Hippocampal formation (tissue), 2 donors: ENCODE measurements at places on chromosomes 5 and 9.

DNA sequence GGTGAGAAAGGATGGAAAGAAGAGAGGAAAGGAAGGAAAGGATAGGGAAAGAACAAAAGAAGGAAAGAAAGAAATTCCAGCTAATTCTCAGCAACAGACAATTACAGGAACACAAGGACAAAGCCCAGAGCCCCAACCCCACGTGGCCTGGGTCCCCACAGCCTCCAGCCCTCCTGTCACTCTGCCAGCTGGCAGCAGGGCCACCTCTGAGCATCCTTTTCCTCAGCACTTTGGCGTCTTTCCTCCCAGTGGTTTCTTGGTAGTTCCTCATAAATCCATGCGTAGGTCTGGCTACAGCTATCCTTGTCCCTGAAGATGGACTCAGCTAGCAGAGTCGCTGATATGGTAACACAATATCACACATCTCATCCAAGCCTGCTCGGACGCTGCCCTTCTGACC, 28.3 kb downstream of the ADAMTS2 start:
- DNase-seq = no peak

DNA sequence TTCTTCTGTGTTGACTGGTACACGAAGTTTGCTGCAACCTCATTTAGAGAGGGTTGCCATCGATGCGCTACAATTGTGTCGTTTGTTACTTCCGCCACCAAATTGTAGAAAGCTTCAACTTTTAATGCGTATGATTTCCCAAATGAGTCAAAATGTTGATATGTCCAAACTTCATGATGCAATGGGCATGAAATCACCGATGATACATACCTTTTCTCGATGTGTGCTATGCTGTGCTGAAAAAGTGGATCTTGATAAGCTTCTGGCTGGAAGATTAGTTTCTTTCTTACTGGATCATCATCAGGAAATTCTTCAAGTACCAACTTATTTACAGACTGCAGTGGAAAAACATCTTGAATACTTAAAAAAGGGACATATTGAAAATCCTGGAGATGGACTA, 65.7 kb downstream of the TMEM38B start:
- no peak for DNase-seq

DNA sequence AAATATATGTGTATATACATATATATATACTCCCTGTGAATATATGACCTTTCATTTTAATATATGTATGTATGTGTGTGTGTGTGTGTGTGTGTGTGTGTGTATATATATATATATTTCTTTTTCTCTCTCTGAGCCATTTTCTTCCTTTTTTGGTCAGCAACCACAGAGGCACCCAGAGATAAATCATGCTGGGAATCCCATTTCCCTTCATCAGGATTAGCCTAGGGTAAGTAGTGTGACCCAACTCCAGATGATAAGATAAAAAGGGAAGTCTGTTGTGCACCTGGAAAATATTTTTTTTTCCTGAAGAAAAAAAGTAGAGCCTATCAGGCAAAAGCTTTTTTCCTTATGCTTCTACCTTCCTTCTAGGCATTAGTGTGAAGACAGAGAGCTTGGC, 25.4 kb upstream of the SUB1 start:
- no peak for DNase-seq

GRCh38 chr9:8437876-8438275, 638.3 kb upstream of the DMAC1 start:
- DNase-seq = no peak

DNA sequence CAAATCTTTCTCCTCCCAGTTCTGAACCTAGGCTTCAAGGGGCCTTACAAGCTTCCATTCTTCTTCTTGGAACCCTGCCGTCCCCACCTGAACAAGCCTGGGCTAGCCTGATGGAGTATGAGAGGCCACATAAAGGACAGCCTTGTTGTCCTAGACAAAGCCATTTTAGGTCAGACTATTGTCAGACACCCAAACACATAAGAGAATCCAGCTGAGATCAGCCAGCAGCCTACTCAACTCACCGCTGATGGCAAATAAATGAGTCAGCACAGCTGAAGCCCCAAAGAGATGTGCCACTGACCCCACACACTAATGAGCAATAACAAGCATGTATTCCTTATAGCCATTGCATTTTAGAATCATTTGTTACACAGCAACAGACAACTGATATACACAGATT, 33.8 kb downstream of the SVEP1 start:
- peak; percentile 12 for DNase-seq

DNA sequence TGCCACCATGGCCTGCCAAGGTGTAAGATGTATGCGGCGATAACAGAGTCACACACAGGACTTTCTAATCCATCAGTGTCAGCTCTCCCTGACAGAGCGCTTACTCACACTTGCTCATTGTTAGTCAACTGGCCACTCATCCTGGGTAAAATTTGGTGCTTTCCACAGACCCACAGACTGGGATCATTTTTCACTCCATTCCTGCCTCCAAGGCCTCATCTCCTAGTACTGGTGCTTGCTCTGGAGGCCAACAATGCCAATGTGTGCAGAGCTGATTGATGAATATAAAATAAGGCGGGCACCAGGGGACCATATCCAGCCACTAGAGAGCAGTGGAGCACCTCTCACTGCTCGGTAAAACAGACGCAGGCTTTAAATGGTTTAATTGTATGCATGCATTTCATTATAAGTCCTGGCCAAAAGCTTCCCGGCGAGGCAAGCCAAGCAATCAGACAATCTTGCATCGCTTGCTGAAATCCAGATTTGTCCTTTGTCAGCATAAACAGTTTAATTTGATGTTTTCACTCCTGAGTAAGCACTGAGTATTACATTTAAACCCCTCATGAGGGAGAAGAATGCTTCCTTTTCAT, 22.3 kb downstream of the PSMB7 start:
- peak; percentile 85 for DNase-seq

DNA sequence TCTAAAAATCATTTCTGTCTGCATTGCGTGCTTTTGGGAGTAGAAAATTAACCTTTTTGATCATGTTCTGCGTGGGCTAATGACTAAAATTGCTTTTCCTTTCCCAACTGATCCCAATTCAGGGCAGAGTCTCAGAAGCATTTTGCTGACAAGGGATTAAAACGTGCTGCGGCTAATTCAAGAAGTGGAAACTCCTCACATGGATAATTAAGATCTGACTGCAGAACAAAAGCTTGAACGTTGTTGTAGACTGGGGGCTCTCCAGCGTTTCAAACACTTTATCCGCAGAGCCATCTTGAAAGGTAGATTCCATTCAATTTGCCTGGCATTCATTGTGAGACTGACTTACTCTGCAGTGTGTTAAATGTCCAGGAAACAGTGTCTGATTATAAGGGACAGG, 485.3 kb upstream of the DMAC1 start:
- no peak for DNase-seq

DNA sequence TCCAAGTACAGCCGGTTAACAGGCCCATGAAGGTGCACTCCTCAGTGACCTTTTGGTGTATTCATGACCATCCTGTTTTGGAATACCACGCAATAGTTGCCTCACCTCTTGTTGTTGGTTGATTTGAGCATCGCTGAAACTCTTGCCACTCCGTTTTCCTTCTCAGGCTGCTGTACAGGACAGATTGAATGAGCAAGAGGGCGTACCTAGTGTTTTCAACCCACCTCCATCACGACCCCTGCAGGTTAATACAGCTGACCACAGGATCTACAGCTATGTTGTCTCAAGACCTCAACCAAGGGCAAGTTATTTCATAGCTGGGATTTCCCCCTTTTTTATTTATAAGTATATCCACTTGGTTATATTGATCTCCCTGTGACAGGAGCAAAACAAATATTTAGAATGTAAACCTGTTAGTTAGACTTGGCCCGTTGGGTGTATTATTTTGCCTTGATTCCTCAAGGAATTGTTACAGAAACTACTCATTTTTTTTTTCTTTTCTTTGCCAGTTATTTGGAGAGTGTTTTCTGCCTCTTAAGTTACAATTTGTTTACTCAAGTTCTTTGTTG, 38.1 kb downstream of the FAF2 start:
- DNase-seq = no peak

GRCh38 chr5:8461543-8461942, 592.6 kb downstream of the MTRR start:
- DNase-seq = no peak

DNA sequence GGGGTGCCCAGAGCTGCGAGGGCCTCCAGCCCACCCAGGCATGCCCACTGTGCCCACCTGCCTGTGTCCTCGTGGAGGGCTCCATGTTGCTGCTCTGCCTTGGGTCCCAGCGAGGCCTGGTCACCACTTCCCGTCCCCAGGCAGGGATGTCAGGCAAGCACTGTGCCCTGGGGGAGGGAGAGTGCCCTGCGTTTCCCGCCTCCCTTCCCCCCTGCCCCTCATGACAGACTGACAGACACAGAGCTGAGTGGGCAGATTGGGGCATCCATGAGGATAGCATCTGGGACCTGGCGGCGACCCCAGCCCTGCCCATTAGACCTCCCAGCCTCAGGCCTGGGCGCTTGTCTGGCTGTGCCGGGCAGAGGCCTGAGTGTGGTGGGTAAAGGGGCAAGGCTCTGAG, 56.9 kb downstream of the KCNT1 start:
- DNase-seq = no peak

DNA sequence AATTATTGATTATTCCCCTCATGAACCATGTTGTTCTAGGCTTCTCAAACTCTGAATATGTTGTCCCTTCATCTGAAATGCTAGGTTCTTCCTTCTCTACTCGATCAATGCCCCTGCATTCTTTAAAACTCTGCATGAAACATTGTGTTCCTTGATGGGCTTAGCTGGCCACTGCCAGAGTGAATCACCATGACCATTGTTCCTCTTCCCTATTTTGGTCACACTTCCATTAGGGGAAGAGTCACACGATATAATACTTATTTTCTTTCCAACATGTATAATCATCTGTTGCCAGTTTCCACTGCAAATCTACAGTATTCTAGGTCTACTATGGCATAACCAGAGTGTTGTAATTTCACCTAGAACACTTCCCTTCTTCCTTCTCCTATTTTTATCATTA, 247.9 kb downstream of the TRPM3 start:
- no peak for DNase-seq

GRCh38 chr9:118326326-118326725, 622.1 kb downstream of the TLR4 start:
- no peak for DNase-seq

DNA sequence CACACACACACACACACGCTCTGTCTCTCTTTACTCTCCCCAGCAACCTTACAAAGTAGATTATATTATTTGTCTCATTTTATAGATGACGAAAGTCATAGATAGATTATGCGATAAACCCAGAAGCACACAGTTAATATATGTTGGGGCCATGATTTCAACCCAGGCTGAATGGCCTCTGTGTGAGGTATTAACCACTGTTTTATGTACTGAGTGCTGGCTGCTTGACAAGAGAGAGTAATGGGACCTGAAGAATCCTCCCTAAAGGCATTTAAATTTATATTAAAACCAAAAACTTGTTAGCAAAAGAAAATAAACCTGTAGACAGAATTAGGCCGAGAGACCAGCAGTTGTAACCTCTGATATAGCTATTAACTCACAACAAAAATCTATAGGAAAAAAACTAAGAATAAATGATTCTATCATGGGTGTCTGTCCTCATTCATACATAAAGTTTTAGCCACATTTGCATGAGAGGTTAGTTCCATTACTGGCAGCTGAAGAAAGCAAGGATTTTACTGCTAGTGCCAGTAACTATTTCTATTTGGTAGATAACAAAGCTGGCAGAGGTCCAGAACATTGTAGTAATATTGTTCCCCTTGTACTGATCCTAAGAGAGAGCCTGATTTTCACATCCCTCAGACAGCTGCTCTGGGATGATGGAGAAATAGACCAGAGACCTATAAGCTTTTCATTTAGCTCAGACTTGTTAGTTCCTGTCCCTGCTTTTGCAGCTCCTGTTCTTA, 250.9 kb downstream of the ADGRV1 start:
- no peak for DNase-seq

DNA sequence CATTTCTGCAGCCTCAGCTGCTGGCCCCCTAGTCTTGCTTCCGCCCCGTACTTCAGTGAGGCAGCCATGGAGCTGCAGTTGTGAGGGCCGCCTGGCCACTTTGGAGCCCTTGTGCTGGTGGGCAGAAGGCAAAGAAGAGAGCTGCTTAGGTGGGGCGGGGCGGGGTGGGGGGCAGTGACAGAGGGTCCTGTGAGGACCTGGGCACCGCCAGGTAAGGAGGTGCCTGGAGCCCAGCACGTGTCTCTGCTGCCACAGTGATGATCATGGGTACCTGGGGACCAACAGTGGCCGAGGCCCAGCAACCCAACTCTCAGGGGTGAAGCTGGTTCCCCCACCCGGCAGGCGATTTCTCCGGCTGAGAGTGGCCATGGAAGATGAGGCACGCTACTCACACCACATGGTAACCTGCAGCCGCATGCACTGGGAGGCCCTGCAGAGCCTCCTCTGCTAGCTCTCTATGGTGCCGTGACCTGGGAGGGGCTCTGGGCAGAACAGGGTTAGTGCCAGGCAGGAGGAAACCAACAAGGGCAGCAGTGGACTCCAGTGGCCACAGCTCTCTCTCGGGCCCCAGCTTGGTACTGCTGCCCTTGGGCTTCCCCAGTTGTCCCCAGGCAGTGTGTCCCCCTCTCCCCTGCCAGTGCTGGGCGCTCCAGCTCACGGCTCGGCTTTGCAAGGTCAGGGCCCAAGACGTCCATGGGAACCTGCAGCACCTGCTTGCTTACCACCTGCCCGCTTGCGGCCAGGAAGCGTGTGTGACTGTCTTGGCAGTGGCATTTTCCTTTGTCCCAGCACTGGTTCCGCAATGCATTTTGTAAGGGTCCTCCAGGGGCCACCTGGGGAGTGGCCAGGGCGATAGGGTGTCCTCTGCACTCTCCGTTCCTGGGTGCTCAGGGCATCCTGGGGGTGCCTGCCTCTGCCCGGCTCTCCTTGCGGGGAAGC, 24.0 kb downstream of the NDUFS6 start:
- DNase-seq = no peak

DNA sequence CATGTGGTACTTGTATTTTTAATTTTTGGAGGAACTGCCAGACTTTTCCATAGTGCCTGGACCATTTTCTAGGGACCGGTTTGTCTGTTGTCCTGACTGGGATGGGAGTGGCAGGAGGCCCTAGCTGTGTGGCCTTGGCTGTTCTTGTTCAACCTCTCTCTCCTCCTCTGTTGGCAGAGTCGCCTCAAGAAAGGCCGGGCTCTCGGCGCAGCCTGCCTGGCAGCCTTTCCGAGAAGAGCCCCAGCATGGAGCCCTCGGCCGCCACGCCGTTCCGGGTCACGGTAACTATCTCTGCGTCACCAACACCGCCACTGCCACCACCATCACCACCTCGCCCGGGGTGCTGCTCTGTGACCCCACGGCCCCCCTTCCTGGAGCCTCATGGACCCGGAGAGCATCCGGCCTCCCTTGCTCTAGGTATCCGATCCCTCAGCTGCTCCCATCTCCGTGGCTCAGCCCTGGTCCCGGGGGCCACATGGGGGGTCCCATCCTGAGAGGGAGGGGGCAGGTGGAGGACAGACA, 27.1 kb downstream of the DAB2IP start:
- DNase-seq = no peak
